ENCODE measurements at places on chromosomes 7 and 10.

- DNase-seq: no peak
Observed at GRCh38 chr10:128083191-128083895, 42.9 kb downstream of the MKI67 start.

DNA sequence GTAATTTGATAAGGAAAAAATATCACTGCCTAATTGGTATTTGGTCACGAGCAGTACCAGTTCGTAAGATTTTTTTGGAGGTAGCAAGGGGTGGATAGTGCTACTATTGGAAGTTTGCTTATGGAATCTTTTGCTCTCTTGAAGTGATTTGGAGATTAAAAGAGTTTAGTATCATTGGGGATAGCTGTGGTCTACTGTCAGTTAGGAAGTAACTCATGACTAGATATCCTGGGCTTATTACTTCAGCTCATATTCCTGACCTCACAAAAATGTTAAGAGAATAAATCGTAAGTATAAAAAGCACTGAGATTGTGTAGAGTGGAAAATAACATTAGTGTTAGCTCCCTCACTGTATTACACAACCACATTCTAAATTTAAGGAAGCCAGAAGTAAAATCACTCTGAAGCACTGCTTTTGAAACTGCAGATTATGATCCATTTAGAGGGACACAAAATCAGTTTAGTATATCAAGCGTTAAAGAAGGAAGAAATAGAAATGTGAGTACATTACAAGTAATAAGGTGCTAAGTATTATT is 22.6 kb downstream of the SGPL1 start:
- DNase-seq: no peak

DNA sequence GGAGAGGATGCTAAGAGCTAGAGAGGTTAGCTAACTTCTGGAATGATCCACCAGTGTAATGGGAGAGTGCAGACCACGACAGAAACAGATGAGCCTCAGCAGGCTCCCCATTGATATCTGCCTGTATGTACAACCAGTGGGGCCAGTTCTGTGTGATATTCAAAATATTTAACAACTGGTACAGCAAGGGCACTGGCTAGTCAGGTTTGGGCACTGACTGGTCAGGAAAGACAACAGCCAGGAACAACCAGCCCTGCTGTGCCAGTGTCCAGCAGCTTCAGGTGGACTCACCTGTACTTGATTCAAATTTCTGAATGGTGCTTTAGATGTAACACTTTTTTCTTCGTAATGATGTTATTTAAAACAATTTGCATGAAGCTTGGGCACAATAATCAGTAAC is 5.9 kb upstream of the TRIL start:
- no peak for DNase-seq

GRCh38 chr10:76149182-76149581 is 717.8 kb downstream of the LRMDA start:
- DNase-seq: no peak

- DNase-seq: no peak
Observed at GRCh38 chr10:87596351-87596750, 63.3 kb upstream of the PAPSS2 start.

- DNase-seq: no peak
Observed at GRCh38 chr10:74344306-74344705, 193.3 kb downstream of the ADK start.
